ENCODE measurements at places on chromosomes 16 and 17.

DNA sequence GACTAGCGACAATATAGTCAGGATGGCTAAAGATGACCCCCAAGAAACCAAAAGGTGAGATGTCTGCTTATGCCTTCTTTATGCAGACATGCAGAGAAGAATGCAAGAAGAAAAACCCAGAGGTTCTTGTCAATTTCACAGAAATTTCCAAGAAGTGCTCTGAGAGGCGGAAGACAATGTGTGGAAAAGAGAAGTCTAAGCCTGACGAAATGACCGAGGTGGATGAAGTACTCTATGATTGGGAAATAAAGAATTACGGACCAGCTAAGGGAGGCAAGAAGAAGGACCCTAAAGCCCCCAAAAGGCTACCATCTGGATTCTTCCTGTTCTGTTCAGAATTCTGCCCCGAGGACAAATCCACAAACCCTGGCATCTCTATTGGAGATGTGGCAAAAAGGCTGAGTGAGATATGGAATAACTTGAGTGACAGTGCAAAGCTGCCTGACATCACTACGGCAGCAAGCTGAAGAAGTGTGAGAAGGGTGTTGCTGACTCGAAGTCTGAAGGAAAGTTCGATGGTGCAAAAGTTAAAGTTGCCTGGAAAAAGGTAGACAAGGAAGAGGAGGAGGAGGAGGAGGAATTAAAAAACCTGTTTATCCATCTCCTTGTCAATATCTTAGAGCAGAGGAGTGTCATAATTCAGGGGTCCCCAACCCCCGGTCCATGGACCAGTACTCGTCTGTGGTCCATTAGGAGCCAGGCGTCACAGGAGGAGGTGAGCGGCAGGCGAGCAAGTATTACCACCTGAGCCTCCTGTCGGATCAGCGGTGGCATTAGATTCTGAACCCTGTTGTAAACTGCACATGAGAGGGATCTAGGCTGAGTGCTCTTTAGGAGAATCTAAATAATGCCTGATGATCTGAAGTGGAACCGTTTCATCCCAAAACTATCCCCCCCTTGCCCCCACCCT is 25.1 kb upstream of the ADGRG1 start:
- no peak for DNase-seq
- no peak overlapping the region for H3K4me3 ChIP-seq
- H3K36me3 ChIP-seq: no peaks in the 10 kb centered on the region

- no peaks in the 10 kb centered on the region for H3K27me3 ChIP-seq
- H3K4me1 ChIP-seq: peaks cover 4% of the 10 kb centered on the region
- peaks cover 26% of the 10 kb centered on the region for H3K36me3 ChIP-seq
- H3K4me3 ChIP-seq: no peak overlapping the region
Measured at GRCh38 chr16:58110571-58111301, 18.4 kb downstream of the CFAP20 start.

- no peak overlapping the region for H3K4me3 ChIP-seq
- DNase-seq: no peak
- H3K36me3 ChIP-seq: peaks cover 29% of the 10 kb centered on the region
- H3K27me3 ChIP-seq: no peaks in the 10 kb centered on the region
Measured at GRCh38 chr17:8475227-8475626, 39.5 kb downstream of the NDEL1 start.

- DNase-seq: no peak
- peaks cover 34% of the 10 kb centered on the region for H3K27me3 ChIP-seq
- no peak overlapping the region for H3K4me3 ChIP-seq
- no peak overlapping the region for H3K27ac ChIP-seq
- no peaks in the 10 kb centered on the region for H3K4me1 ChIP-seq
Measured at GRCh38 chr16:85989863-85990643, 91.1 kb downstream of the IRF8 start.

DNA sequence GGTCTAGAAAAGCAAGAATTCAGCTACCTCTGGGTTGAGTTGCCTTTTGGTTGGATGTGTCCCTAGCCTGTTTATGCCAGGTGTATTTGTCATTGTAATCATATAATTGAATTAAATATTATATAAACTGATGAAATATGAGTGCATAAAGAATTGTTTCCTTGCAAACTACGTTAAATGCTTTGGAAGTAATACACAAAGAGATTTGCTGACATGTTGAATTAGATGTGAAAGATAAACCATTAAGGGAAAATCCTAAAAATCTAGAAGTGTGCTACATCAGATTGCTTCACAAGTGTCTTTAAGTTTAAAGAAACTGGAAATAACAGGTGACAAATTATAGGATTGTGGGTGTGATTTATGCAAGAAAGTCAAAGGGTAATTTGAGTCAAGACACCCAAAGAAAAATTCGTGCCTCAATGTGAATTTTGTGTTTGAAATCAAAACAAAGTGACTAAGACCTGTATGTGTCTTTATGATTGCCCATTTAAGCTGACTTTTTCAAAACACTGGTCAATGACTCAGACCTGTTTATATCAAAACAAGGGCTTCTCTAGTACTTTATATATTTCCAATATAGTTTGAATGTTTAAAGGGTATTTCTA is 5.1 kb upstream of the PYY start:
- H3K4me1 ChIP-seq: no peaks in the 10 kb centered on the region
- H3K4me3 ChIP-seq: no peak overlapping the region
- DNase-seq: no peak
- peaks cover 14% of the 10 kb centered on the region for H3K27me3 ChIP-seq
- H3K27ac ChIP-seq: no peak overlapping the region

GRCh38 chr17:79902146-79902791 is 63.0 kb upstream of the CBX4 start:
- no peak overlapping the region for H3K4me3 ChIP-seq
- peaks cover 21% of the 10 kb centered on the region for H3K27me3 ChIP-seq
- DNase-seq: no peak
- H3K36me3 ChIP-seq: no peaks in the 10 kb centered on the region

- no peaks in the 10 kb centered on the region for H3K27me3 ChIP-seq
- DNase-seq: no peak
- H3K27ac ChIP-seq: no peak overlapping the region
- no peak overlapping the region for H3K4me3 ChIP-seq
Measured at GRCh38 chr17:63039899-63040602, 74.0 kb downstream of the TANC2 start.

All from gastrocnemius medialis (tissue), 4 donors.